ENCODE measurements at places on chromosomes 4 and X.

DNA sequence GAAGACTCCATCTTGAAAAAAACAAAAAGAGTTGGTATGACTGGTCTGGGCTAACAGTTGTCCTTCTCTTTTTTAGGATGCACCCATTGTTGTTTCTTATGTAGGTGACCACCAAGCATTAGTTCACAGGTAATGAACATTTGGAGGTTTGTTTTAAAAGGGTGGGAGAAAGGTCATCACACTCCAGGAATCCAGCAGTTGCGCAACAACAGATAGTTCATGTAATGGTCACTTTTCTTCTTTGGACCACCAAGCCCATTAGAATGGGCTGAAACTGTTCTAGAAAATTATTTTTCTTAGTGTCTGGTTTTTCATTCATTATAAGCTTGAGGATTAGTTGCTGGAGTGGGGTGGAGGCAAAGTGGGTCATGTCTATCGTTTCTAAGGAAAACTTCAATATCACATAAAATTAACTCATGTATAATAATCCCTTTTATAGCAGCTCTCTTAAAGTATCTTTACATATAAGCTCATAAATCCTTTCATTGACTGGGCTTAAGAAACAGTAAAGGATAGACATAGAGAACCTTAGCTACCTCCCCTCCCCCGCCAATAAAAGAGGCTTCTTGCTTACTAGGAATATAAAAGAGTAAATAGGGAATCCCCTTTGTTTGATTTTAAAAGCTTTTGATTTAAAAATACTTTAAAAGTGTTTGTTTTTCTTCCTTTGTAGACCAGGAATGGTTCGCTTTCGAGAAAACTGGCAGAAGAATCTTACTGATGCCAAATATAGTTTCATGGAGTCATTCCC is 23.5 kb downstream of the NKAP start:
- DNase-seq = no peak

GRCh38 chrX:8364369-8365141 is 100.1 kb upstream of the VCX3B start:
- no peak for DNase-seq

DNA sequence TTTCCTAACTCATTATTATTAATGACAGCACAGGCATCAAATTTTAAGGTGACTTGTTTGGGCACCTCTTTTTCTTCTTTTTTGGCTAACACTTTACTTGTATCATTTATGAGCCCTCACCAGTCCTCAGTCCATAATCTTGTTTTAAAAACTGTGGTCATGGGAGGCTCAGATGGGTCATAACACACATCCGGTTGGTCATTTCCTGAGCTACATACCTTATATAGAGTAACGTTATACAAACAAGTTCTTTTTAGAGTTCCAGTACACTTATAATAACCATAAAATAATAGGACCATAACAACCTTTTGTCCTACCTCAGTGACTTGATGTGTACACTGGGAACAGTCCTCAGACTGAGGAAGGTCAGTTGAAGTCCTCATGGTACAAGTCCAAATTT is 21.1 kb upstream of the PLS3 start:
- DNase-seq = no peak

DNA sequence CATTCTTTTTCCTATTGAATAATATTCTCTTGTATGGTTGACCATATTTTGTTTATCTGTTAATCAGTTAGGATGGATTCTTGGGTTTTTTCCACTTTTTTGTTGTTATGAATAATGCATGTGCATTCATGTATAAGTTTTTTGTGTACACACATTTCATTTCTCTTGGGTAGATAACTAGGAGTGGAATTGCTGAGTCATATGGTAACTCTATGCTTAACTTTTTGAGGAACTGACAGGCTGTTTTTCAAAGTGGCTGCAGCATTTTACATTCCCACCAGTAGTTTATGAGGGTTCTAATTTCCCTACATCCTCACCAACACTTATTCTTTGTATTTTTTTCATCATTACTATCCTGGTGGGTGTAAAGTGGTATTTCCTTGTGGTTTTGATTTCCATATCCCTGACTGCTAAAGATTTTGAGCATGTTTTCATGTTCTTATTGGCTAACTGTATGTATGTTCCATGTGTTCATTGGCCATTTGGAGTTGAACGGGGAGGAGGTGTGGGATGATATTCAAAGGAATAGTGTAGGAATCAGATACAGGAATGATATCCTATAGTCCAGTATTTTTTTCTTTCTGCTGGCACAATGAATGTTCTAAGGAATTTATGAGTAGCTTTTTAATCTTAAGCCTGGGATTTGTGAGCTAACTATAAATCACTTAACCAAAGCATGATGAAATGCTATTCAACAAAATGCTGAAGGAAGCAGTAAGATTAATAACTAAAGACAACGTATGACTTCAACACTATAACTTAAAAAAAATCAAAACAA is 114.3 kb downstream of the AMELX start:
- DNase-seq = no peak

- DNase-seq = no peak
These were observed 2.8 kb downstream of the ACSL1 start for GRCh38 chr4:184823014-184823413.

DNA sequence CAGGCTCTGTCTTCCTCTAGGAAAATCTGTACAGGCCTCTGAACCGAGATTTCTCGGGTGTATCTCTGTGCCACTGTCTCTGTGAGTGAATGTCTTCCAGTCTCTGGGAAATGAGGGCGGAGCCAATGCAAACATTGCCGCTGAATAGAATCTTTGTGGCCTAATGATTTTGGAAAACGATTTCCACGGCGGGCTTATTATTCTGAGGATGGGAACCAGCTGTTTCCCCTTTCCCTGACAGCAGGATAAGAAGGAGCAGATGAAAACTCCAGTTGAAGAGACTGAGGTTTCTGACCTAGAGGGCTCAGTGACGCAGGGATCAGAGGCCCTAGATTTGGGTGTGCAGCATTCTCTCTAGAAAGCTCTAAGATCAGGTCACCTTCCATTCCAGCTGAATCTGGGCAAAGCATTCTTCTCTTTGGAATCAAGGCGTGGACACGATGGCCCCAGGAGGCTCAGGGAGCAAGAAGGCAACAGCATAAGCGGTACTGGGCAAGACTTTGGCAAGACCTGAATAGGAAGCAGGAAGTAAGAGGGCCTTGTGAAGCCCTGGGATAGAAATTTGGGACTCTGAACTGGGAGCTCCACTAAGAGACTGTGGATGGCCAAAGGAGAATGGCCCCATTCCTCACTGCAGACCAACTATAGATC is 47.3 kb downstream of the PJA1 start:
- no peak for DNase-seq

GRCh38 chr4:151912632-151913031 is 151.8 kb upstream of the GATB start:
- no peak for DNase-seq

- no peak for DNase-seq
These were observed 19.0 kb downstream of the IGSF1 start for GRCh38 chrX:131270080-131270479.

GRCh38 chr4:88989990-88990389 is 67.0 kb downstream of the FAM13A start:
- no peak for DNase-seq

GRCh38 chr4:100421361-100421978 is 96.4 kb downstream of the EMCN start:
- no peak for DNase-seq

GRCh38 chr4:107737450-107737849 is 17.4 kb upstream of the PAPSS1 start:
- no peak for DNase-seq

GRCh38 chr4:54586320-54586955 is 71.3 kb upstream of the KIT start:
- DNase-seq = no peak

- no peak for DNase-seq
These were observed 110.2 kb upstream of the WDR1 start for GRCh38 chr4:10226756-10227155.

DNA sequence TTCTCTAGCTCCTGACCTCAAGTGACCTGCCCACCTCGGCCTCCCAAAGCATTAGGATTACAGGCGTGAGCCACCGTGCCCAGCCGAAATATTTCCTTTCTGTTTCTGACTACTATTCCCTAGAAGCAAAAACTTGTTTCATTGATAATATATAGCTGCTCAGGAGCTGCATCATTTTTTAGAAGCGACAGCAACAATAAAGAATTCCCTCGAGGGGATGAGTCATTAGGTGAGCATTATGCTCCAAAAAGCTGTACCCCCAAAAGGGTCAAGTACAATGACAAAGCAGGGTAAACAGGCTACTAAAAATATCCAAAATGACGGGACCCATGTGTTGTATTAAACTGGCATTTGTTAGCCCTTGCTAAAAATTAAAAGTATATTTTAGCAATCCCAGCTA is 67.0 kb downstream of the RBM47 start:
- no peak for DNase-seq

- DNase-seq = no peak
These were observed 5.7 kb downstream of the FAM241A start for GRCh38 chr4:112150920-112151319.

DNA sequence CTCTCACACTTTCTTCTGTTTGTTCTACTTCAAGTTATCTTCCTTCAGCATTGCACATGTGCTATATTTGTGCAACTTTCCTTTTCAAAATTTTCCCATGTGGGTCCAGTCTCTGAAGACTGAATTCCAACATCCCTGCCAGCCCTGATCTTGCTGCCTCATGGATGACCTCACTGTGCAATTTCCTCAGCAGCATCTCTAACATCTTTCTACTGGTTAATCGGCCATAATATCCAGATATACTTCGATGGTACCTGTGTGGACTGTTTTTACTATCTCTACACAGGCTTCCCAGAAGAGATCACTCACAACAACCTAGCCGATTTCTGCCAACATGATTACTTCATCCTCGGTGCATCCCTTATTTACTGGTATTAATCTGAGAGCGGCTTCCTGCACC is 41.5 kb downstream of the GPM6A start:
- DNase-seq = no peak

DNA sequence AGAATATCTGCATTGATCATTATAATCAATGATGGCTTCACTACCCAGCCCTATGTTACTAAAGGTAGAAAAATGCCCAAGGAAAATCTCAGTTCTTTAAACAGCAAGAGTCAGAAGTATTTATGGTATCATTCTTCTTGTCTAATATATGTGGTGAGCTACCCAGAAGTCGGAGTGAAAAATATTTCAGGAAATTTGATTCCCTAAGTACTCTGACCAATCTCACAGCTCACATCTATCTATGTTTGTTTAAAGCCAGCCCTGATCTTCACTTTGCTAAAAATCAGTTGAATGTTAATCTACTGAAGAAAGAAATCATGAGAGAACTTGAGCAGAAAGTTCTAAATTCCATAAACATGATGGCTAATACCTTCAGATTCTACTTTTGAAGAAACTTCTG is 522.9 kb upstream of the SLIT2 start:
- DNase-seq = no peak

- no peak for DNase-seq
These were observed 800 bp downstream of the KDM5C start for GRCh38 chrX:53223955-53224859.

DNA sequence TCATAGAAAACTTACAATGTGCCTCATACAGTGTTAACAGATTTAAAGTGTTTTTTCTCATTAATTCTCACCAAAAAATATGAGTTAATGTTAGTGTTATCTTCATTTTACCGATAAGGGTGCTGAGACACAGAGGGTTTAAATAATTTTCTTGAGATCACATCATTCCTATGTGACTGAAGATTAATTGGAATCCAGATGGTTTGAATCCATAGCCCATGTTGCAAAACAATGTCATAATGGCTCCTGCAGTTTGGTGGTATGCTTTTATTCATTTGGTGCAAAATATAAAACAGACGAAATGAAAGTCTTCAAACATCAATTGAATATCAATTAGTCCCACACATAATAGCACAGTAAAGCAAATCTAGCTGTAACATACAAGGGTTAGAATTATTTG is 512.2 kb downstream of the FSTL5 start:
- no peak for DNase-seq

DNA sequence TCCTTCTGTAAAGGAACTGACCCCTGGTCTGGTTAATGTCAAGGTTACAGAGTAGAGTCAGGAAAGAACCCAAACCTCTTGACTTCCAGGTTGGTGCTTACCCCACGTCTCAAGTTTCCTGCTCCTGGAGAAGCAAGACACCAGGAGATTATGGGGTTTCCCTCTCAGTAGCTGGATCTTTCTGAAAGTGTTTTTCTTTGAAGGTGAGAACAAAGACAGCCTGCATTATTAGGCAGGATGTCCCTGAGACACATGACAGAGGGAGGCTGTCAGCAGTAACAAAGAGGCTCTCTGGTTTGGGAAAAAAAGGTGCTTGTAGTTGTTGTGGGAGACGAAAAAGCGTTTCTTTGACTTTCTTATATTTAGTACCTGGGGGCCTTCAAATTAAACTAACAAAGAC is 44.7 kb upstream of the IGFBP7 start:
- DNase-seq = no peak

All from stimulated activated CD8-positive, alpha-beta memory T cell treated with anti-CD3 and anti-CD28 coated beads, Interleukin-15, amount 100 ng/mL, for 4 hours (primary cell).